Kidney (tissue), 22 donors: ENCODE measurements at places on chromosomes 3 and 15. TPM values are rescaled to one million over a fixed set of nuclear protein-coding genes. Genes with fewer than 3 reads are reported as not detected.
A peak's percentile ranks its signal among the peaks of the same experiment; 100 is the strongest.

DNA sequence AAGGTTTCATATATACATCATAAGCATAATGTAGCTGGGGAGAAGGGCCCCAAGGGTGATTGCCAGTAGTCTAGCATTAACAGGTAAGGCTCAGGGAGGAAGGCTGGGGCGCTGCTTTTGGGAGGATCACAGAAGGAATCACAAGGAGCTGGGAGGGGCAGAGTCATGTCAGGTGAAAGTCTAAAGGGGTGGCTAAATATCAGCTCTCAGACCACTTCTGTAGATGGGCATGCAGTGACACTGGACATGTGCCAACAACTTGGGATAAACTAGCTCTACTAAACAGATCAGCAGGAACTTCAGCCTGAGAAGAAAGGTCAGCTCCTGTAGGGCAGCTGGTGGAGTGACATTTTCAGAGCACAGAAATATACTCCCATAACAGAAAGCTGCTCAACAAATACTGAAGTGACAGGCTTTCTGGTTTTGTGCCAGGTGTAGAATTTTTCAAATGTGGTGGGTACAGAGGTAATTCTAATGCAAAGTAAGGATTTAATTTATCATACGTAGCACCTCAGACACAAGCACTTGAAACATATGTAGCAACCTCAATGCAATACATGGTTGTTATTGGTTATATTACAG lies 79.4 kb downstream of the PEX5L start:
- DNase-seq = no peak

GRCh38 chr3:94115482-94115881 lies 52.6 kb downstream of the NSUN3 start:
- DNase-seq = no peak

The TRIM59 gene
- 4.8 TPM for total RNA-seq

GRCh38 chr15:78415284-78415683 lies 22.7 kb upstream of the IREB2 start:
- no peak for DNase-seq

DNA sequence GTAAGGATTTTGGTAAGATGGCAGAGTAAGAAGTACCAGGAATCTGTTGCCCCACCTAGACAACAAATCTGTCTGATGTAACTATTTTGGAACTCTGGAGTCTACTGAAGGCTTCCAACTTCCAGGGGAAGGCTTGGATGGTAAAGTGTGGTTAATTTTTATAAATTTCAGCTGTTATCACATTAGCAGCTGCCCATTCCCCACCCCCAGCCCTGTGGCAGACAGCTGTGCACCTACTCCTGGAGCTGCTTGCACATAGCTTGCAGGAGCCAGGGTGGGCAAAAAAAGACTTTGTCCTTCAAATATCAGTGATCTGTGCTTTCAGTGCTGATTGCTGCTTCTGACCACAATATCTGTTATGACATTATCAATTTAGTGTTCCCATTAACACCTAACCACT lies 47.4 kb downstream of the FRMD5 start:
- no peak for DNase-seq

GRCh38 chr3:54433846-54434245 lies 311.5 kb downstream of the CACNA2D3 start:
- DNase-seq = peak; percentile 23

- peak; percentile 59 for DNase-seq
Observed at GRCh38 chr15:65044724-65045481, at the start of gene SLC51B. SLC51B (plus strand) TSS chr15:65045387; CDS start chr15:65050005, 4,618 bp downstream.

DNA sequence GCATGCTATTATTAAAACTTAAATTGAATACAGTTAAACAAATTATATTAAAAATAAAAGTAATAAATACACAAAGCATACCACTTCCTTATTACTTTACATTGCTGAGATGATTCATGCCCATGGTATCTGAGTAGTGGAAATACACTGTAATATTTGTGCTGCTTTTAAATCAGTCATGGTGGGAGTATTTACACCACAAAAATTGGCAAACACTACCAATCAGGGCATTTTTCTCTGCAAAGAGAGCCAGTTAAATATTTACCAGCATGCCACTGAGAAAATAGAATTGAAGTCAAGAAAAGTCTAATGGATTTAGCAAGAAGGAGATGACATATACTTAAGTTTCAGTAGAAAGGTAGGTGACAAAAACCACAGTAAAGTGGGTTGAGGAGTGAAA lies 19.6 kb downstream of the PPARG start:
- no peak for DNase-seq

GRCh38 chr3:127207727-127208482 lies 15.0 kb downstream of the PRR23E start:
- no peak for DNase-seq

DNA sequence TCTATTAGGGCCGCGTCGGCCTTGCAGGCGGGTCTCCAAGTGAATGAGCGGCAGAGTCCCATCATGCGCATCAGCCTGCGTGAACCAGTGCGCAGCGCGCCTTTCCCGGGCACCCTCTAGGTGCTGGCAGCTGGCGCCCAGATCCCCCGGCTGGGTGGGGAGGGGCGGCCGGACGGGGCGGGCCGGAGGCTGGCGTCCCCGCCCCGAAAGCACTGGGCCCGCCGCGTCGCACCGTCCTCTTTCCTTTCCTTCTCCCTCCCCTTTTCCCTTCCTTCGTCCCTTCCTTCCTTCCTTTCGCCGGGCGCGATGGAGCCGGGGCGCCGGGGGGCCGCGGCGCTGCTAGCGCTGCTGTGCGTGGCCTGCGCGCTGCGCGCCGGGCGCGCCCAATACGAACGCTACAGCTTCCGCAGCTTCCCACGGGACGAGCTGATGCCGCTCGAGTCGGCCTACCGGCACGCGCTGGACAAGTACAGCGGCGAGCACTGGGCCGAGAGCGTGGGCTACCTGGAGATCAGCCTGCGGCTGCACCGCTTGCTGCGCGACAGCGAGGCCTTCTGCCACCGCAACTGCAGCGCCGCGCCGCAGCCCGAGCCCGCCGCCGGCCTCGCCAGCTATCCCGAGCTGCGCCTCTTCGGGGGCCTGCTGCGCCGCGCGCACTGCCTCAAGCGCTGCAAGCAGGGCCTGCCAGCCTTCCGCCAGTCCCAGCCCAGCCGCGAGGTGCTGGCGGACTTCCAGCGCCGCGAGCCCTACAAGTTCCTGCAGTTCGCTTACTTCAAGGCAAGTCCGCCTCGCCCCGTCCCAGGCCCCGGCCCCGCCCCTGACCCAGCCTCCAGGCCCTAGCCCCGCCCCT lies at the start of gene CRTAP:
Gene CRTAP (plus strand): TSS at position 243 of the 850 bp plus-strand sequence. CDS start 64 bp downstream, at position 307.
- DNase-seq = peak; percentile 92

- DNase-seq = no peak
Observed at GRCh38 chr3:101931081-101931480, 81.8 kb downstream of the NFKBIZ start.

The GREM1 gene
- 4.8 TPM for total RNA-seq

DNA sequence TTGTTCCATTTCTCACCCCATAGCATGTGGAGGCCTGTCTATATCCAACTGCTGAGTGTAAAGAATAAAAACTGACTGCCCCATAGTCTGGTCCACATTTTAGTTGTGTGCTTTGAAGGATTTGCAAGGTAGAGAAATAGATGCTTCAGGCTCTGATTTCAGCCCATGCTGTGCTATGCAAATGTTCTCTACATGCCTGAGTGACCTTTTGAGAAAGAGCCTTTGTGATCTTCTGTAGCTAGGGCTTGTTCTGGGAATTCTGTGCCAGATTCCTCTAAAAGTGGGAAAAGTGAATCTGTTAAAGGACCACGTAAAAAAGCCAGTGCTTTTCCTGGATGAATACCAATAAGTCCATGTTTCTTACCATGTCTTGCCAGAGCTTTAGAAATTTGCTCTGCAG lies 5.2 kb downstream of the KCTD6 start:
- peak; percentile 77 for DNase-seq

The BNC1 gene
- total RNA-seq = 0.38 TPM
